ENCODE measurements at places on chromosomes 4 and X.
A peak's percentile ranks its signal among the peaks of the same experiment; 100 is the strongest.

DNA sequence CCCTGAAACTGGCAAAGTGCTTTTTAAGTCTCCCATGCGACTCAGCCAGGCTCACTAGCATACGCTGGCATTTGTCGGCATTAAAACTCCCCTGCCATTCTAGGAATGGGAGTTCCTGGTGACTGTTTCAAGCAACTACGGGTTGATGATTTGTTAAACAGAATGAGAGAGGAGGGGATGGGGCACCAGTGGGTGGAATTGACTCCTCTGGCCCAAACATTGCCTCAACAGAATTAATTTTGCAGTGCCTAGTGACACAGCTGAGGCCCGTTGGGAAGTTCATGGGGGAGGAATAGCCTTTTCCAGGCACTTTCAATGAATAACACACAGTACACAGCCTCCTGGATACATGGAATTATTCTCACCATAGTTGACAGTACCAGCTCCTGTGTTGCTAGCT is 30.1 kb downstream of the NEUROG2 start:
- no peak for DNase-seq

DNA sequence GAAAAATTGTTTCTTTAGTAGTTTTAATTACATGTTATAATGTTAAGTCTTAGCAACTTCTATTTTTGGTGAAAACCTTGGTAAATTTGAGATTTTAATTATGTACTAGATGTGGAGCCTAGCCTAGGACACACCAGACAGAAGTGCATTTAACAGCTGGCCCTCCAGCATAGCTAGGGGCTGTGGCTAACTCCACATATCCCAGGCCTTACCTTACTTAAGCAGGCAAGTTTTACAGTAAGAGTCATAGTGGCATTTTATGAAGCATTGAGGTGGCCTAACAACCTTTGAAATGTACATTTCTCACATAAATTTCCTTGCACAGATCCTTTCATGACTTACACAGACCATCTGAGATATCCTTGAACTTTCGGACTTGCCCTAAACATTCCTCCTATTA is 71.6 kb upstream of the C4orf54 start:
- no peak for DNase-seq

- no peak for DNase-seq
Measured at GRCh38 chrX:154304846-154305245, 9.3 kb downstream of the TKTL1 start.

DNA sequence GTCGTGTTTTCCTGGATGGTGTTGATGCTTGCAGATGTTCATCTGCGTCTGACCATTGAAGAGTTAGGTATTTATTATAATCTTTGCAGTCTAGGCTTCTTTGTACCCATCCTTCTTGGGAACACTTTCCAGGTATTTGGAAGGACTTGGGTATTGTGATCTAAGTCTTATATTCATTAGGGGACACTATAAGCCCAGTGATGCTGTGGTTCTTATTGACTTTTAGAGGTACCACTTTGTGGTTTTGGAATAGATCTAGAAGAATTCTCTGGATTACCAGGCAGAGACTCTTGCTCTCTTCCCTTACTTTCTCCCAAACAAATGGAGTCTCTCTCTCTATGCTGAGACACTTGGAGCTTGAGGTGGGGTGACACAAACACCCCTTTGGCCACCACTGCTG is 41.6 kb downstream of the AFM start:
- DNase-seq = no peak

DNA sequence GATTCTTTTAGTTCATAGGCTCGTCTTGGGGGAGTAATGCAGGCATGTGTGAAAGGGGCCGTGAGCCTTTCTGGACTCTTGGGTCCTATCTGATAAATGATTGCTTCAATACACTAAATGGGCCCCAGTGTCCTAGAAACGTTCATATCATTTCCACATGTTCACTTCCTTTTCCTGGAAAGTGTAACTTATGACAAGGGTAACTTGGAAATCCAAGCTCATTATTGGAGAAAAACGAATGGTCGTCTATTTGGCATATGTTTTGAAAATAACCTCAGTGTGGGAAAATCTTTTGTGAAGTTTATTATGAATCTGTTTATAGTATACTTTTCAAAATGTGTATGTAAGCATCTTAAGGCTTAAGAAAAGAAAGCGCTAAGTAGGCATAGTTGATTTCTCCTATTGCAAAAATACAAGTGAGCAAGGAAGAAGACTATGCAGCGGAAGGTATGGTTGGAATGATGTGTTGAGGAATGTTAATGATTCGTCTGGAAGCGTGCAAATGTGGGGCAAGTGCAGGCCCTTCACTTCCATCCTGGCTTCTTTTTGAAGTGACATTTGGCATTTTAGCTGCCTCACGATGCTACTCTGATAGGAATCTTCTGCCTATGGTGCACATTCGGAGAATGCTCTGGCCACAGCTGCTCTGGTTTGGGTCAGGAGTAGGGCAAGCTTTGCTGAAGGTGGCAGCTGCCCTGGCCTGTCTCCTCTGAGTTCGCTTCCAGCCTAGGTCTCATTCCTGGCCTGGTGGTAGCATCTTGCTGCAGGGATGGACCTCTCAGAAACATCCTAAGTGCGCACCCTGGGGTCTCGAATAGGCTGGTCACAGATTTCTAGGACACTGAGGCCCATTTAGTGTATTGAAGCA is 49.5 kb upstream of the STOX2 start:
- no peak for DNase-seq

GRCh38 chr4:37685823-37686372 is 278 bp downstream of the RELL1 start:
- DNase-seq = no peak

DNA sequence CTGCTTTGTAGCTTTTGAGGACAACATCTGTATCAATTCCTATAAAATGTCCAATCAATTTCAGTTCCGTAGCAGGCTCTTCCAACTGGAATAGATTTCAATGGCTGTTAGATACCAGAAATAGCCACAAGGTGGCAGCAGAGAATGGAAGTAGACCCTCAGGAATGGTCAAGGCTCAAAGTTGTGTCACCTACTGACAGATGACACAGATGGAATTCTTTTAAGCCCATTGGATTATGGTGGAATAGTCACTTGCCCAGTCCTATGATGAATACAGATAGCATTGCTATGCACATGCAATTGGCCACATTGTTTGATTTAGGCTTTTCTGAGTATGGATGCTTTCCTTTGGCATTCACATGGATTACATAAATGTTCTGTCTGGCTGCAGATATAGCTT is 130.4 kb upstream of the RADX start:
- DNase-seq = peak; percentile 24

DNA sequence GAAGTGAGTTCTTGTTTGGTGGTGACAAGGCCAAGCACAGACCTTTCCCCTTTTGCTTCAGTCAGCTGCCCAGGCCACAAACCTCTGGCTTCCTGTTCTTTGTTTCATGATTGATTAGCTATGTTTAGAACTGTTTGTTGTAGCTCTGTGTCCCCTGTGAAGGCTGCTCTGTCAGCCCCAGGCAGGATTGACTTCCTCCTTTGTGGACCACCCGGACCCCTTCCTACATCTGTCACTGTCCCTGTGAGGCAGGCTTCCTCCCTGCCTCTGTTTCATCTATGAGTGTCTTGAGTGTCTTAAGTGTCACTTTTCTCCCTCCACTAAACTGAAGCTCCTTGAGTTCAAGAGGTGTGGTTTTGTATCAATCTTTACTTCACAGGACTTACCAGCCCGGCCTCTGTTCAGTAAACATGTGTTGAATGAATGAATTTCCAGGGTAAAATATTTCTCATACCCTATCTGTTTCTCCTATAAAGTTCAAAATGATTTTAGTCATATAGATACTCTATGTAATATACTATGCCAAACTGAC is 83.5 kb downstream of the ZNF674 start:
- DNase-seq = no peak

All from GM04504 (cell line).